ENCODE measurements at places on chromosomes 1 and 21. TPM values are rescaled to one million over a fixed set of nuclear protein-coding genes. Genes with fewer than 3 reads are reported as not detected.

DNA sequence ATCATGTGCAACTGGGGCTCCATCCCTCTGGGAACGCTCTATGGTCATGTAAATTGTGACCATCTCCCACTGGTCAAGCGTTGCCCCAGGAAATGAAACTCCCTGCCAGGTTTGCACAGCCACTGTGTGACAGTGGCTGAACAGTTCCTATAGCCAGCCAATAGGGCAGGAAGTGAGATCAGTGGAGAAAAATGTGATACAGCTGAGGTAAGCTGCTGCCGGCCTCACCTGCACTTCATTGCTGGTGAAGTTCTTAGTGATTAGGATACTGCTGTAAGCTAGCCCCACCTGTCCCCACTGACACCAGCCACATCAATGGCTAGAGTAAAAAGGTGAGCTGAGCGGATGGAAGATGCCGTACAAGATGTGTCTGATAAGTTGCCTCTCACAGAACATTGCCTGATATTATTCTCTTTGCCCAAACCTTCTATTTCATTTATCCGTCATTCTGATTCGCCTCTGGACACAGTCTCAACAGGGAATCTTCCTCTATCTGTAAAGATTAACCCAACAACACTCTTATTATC lies 38.4 kb upstream of the CDC42BPA start:
- peak; percentile 21 for DNase-seq

GRCh38 chr1:183149273-183149672 lies 36.8 kb upstream of the LAMC2 start:
- no peak for DNase-seq

GRCh38 chr1:3636080-3636479 lies 11.3 kb downstream of the TPRG1L start:
- DNase-seq: no peak

HPCA gene
- total RNA-seq: not detected

DNA sequence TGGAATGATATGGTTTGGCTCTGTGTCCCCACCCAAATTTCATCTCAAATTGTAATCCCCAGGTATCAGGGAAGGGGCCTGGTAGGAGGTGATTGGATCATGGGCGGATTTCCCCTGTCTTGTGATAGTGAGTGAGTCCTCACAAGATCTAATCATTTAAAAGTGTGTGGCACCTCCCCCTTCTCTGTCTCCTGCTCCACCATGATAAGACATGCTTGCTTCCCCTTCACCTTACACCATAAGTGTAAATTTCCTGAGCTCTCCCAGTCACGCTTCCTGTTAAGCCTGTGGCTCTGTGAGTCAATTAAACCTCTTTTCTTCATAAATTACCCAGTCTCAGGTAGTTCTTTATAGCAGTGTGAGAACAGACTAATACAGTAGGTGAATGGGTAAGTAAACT lies 109.3 kb downstream of the DMRTB1 start:
- no peak for DNase-seq

STYXL2 gene
- total RNA-seq: not detected

DNA sequence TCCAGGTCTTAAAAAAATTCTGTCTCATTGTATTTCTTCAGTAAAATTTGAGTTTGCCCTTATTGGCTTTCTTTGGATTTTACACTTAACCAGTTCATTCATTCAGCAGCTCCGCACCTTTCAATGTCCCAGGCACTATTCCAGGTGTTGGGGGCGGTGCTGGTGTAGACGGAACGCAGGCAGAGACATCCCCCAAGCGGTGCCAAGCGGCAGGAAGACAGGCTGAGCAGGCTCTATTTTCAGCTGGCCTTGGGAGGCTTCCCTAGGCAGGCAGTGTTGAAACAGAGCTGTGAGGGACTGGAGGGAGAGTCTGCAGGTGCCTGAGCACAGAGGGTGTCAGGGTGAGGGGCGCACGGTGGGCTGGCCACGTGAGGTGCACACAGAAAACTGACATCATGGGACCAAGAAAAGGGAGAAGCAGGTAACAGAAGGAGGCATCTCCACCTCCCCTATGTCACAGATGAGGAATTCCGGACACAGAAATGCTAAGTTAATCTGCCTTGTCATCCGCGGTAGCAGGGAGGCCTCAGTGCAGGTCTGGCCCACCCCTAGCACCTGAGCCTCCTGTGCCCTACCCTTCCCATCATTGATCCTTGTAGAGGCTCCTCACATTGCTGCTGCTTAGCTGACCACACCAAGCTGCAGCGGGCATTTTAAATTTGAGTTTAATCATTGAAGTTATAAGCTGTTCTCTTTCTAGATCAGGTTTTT lies 40.8 kb downstream of the SLC37A1 start:
- peak; percentile 8 for DNase-seq

DNA sequence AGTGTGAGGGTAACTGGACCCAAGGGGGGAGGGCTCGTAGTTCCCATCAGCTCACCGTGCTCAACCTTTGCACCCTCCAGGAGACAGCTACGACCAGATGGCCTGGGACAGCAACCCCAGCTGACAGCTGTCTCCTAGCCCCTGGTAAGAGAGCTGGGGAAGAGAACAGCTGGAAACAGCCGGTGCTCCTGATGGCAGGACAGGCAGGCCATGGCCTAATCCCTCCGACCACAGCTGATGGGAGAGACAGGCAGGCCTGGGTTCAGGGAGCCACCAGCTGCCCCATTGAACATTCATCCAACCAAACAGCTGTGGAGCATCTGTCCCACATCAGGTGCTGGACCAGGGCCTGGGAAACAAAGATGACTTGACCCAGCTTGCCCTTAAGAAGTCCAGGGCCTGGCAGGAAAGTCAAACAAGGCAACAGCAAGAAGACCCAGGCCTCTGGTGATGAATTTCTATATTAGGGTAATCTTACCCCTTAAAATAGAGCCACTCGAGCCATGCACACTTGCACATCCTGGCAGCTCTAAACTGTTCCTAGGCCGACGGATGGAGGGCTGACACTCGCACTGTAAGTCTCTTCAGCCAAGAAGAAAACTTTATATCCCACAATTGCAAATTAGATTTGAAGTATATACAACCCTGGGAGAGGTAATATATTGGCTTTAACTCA lies 12.2 kb downstream of the OLFML2B start:
- no peak for DNase-seq

GCSAML gene
- total RNA-seq: not detected

- no peak for DNase-seq
Observed at GRCh38 chr1:155195201-155196102, 12.2 kb downstream of the THBS3 start.

DNA sequence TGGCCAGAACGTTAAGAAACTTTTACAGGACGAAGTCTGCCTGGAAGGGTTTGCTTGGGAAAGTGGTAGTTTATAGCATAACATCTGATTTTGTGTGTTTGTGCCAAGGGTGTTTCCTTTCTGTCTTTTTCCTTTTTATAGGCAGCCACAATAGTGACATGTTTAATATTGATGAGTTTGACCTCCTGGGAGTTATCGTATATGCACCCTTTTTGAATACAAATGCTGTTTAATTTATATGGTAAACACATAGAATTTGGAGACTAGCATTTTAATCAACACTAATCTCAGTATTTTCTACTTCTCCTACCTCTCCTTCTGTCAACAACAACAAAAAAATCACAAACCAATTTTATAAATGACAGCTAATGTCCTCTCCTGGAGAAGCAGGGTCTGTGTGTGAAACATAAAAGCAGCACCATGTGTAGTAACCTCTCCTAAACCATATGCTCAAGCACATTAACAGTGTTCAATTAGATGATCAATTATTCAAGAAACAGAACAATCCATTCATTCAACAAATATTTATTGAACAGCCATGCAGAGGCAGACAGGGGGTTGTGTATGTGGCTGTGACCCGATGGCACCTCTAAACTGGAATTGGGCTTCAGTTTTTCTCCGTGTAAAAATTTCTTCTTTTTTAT lies 604 bp upstream of the FMN2 start:
- DNase-seq: no peak
